ENCODE measurements at places on chromosomes 3 and 15.

- no peak for DNase-seq
These were observed 5.9 kb upstream of the RBP2 start for GRCh38 chr3:139482206-139482605.

GRCh38 chr3:187305881-187306280 is 14.3 kb upstream of the MASP1 start:
- DNase-seq, result no peak

- no peak for DNase-seq
These were observed 455 bp upstream of the SNAP23 start for GRCh38 chr15:42494998-42495360.

DNA sequence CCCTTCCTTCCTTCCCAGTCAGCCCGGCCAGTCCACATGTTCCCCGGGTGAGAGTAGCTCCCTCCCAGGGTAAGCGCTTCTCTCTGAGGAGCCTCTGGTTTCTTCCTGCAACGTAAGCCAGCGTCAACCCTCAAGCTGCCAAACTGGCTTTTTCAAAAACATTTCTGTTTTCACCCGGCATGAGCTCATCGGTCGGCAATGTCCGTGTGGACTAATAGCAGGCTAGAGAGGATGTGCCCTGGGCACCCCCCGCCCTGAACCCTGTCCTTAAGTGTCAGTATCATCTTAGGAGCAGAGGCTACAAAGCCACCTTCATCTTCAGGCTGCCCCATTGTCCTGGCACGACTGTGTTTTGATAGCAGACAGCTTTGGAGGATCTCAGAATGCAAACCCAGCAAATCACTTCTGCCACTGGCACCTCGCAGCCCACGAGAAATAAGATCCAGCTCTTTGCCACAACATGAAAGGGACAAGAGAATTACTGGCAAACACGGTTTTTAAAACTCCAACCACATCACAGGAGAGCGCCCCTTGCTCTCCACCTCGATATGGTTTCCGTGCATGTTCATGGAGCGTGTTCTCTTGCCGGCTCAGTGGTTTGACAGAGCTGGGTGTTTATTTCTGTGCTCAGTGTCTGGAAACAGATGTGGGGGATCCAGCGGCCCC is 9.9 kb downstream of the ALDH1A3 start:
- DNase-seq, result peak; percentile 75

DNA sequence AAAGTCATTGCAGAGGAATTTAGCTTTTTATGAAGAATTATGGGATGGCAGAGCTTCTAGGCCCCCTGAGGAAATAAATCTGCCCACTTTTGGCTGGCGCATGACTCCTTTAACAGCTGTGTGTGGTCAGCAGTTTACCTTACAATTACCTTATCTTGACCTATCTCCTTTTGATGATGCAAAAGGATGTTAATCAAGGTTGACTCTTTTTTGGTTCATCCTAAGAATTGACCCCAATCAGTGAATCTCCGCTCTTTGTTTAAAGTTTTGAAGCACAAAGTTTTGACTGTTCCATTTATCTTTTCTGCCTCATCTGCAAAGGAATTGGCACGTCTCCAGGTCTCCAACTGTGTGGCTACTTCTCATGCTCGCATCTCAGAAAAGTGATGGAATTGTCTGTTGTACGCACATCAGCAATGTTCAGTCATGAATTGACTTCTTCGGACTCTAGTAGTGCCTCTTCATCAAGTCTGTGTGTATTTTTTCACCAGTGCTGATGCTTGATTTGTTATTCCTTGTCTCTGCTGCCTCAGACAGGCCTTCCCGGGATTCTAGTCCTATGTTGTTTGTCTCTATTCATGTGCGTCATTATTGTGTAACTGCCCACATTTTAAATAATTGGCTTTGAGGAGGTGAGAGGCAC is 196.2 kb upstream of the CFAP20DC start:
- DNase-seq, result no peak

DNA sequence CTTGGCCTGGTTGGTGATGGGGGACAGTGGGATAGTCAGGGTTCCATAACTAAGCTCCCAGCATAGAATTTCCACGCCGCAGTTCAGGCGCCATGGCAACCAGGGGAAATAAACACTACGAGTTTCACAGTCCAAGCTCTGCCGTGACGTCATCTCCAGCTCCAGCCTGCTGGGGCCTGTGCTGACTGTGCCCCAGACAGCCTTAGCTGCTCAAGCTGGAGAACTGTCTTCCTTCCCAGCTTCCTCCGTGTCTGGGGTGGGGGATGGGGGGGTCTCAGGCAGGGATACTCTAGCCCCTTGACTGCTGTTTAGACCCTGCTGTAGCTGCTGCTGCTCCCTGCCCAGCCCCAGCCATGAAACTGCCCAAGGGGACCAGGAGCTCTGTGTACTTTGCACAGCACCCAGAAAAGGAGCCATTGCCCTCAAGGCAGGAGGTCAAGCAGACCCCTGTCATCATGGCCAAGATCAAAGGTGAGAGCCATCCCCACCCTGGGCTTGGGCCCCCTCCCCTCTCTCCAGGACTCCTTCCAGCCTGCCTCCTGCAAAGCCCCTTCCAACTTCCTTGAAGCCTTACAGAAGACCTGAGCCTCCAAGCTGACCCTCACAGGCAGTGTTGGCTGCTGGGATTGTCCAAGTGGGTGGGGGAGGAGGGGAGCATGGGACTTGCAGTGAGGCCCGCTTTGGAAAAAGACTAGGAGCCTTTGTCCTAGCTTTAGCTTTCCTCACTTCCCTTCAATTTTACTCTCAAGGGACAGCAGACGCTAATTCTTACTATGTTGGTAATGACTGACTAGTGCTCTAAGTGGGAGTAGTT is 11.4 kb upstream of the CSPG4 start:
- peak; percentile 97 for DNase-seq

GRCh38 chr3:15964605-15965442 is 167.0 kb upstream of the ANKRD28 start:
- peak; percentile 14 for DNase-seq

- DNase-seq, result no peak
These were observed 100.7 kb downstream of the FBN1 start for GRCh38 chr15:48544778-48545177.

DNA sequence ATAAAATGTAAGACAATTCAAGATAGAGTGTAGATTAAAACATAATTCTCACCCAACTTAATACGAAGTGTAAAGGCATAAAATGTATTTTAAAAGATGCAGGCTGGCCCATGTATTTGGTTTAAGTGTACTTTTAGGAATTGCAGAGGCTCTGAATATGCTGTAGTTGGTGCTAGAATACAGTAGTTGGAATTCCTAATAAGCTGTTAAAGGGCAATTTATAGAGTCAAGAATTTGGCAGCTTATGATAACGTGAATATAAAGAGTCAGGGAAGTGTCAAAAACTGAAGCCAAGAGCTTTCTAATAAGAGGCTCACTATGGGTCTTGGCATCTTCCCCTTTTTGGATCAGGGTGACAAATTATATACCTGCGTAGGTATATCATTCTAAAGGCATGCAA is 36.5 kb downstream of the ADAMTS9 start:
- DNase-seq, result no peak

DNA sequence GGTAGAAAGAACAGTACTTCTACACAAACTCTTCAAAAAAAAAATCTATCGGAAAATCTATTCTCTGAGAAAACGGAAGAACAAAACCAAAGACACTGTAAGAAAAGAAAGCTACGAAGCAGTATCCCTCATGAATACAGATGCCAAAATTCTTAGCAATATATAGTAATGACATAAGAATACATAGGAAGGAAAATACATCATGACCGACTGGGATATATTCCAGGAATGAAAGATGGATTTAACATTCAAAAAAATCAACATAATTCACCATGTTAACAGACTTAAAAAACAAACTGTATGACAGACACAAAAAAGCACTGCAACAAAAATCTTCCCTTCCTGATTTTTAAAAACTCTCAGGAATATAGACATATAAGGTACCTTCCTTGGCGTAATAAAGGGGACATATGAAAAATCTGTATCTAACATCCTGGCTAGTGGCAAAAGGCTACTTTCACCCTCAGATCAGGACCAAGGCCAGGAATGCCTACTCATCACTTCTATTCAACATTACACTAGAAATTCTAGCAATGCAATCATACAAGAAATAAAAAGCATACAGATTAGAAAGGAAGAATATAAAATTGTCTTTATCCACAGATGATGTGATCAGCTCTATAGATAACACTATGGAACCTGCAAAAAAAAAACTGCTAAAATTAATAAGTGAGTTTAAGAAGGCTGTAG is 77.6 kb upstream of the XXYLT1 start:
- DNase-seq, result no peak

DNA sequence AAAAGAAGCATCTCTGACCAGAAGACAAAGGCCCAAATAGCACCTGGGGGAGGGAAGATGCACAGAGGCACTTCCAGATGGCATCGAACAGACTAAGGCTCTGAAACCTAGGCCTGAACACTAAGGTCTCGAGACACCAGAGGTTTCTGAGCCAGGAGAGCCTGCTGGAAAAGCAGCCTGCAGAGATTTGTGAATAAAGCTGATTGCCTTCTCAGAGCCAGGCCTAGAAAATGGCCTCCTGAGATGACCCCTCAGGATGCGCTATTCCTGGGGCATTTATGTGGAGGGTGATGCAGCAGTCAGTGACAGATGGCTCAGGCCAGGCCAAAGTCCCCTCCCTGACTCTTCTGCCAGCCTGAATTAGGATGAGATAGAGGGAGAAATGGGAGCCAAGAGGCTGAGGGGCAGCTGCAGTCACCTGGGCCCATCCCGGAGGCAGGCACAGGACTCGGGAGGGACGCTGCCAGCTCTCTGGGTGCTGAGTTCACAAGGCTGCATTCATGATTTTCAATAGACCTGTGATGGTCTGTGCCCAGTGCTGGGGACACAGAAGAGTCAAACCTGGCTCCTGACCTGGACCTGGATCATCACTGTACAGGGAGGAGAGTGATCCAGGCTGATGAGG is 6.9 kb downstream of the PRSS50 start:
- peak; percentile 39 for DNase-seq

DNA sequence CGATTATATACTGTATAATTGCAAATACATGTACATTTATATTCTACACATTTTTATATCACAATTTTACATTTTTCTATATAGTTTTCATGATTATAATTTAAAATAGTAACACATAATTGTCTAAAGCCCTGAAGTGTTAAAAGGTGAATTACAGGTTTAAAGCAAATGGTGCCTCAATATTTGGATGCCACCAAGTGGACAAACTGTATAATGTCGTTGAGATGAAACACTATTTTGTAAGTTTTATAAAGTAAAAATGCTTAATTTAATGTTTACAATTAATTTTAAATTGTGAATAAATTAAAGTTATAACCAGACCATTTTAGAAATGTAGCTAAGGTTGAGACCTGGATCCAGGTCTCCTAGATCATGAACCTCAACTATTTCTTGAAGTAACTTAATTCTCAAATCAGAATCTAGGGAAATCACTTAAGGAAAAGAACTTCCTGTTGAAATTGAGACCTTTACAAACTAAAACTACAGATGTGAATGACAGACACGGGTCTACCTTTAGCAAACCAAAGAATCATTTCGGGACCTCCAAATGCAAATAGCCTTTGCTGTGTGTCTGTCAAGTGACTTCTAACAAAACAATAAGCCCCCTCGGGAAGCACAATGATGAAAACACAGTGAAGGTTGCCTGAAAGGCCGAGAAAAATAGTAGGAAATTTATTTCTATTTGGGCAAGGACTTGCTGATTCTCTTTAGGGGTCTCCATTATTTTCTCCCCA is 37.8 kb downstream of the EHHADH start:
- no peak for DNase-seq

GRCh38 chr3:98333989-98334606 is 19.6 kb upstream of the OR5K4 start:
- DNase-seq, result no peak

- no peak for DNase-seq
These were observed 24.1 kb downstream of the DUT start for GRCh38 chr15:48355377-48355776.

GRCh38 chr3:129604767-129605166 is 1.7 kb downstream of the PLXND1 start:
- DNase-seq, result no peak

- DNase-seq, result peak; percentile 26
These were observed 21.3 kb downstream of the DUT start for GRCh38 chr15:48352474-48353072.

DNA sequence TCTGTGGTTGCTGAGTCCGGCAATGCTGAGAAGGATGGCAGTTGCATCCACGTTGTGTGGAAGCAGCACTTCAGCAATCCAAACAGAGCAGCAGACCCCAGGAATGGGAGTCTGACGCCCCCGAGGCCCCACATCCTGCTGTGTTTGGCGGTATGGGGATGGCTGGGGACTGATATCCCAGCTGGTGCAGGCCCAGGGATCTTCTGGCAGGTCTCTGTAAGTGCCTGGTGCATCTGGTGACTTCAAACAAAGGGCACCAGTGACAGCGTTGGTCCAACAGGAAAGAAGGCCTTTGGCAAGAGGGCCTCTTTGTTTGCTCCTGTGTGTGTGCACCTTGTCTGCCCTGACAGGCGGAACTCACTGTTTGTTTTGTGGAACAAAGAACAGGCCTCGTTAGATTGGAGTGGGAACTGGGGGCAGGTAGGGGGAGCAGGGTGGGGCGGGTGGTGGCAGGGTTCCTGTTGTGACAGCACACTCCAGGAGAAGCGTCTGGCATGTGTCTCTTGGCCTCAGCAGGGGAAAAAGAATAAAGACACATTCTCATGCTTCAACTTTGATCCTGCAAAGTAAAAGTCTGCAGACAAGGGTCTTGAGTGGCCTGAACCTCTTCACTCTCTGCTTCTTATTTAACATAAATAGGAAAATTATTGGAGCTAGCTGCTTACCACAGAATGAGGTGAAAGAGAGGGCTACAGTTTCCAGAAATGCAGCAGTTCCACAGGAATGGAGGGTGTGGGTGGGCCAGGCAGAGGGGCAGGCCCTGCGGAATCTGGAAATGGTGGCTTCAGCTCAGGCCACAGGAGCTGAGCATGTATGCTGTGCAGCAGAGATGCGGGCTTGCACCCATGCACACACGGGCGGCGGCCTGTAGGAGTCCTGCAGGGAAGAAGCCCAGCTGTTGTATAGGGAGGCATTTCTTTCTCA is 94.5 kb upstream of the MYZAP start:
- no peak for DNase-seq

- no peak for DNase-seq
These were observed 247.7 kb upstream of the GADL1 start for GRCh38 chr3:31142139-31142538.

- no peak for DNase-seq
These were observed 142.4 kb downstream of the ANXA2 start for GRCh38 chr15:60255390-60255789.

DNA sequence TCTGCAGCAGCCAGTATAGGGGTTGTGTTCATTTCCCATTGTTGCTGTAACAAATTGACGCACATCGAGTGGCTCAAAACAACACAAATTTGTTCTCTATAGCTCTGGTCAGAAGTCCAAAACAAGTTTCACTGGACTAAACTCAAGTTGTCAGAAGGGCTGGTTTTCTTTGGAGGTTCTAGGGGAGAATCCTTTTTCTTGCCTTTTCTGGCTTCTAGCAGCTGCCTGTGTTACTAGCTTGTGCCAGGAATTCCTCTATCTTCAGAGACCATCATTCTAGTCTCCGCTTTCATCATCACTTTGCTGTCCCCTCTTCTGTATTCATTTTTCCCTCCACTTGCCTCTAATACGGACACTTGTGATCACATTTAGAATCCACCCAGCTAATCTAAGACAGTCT is 20.5 kb downstream of the GASK1A start:
- no peak for DNase-seq

Data from right cardiac atrium (tissue), 5 donors.